ENCODE measurements at places on chromosomes 5 and 9.

- H3K36me3 ChIP-seq = no peaks in the 10 kb centered on the region
- H3K27ac ChIP-seq = no peak overlapping the region
- no peak overlapping the region for H3K4me3 ChIP-seq
- no peaks in the 10 kb centered on the region for H3K4me1 ChIP-seq
- no peak for DNase-seq
Observed at GRCh38 chr9:7507566-7508270, 291.9 kb downstream of the DMAC1 start.

DNA sequence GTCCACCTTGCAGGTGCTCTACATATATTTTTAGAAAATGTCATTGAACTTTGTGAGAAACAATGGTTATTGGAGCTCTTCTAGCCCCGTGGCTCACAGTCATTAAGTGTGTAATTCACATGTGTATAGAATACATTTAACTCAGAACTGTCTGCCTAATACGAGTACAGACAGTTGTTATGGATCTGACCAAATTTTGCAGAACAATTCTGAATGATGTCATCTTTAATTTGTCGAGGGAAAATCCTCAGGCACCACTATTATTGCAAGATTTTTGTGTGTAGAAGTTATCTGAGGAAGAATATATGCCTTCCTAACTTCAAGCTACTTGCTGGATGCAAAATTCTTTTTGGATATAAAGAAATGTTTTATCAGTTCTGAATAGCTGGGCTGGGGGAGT is 216.9 kb downstream of the CD180 start:
- no peak for DNase-seq
- no peak overlapping the region for H3K4me3 ChIP-seq
- no peak overlapping the region for H3K27ac ChIP-seq
- H3K27me3 ChIP-seq = no peaks in the 10 kb centered on the region
- H3K36me3 ChIP-seq = peaks cover 6% of the 10 kb centered on the region
- peaks cover 11% of the 10 kb centered on the region for H3K4me1 ChIP-seq

GRCh38 chr5:140546851-140547507 is 483 bp upstream of the EIF4EBP3 start:
- DNase-seq = no peak
- H3K4me1 ChIP-seq = peaks cover 47% of the 10 kb centered on the region
- peak overlapping the region; percentile 82 for H3K27ac ChIP-seq

GRCh38 chr5:36392818-36393217 is 91.1 kb upstream of the RANBP3L start:
- no peak overlapping the region for H3K27ac ChIP-seq
- DNase-seq = no peak
- no peaks in the 10 kb centered on the region for H3K4me1 ChIP-seq
- H3K4me3 ChIP-seq = no peak overlapping the region
- peaks cover 13% of the 10 kb centered on the region for H3K27me3 ChIP-seq

DNA sequence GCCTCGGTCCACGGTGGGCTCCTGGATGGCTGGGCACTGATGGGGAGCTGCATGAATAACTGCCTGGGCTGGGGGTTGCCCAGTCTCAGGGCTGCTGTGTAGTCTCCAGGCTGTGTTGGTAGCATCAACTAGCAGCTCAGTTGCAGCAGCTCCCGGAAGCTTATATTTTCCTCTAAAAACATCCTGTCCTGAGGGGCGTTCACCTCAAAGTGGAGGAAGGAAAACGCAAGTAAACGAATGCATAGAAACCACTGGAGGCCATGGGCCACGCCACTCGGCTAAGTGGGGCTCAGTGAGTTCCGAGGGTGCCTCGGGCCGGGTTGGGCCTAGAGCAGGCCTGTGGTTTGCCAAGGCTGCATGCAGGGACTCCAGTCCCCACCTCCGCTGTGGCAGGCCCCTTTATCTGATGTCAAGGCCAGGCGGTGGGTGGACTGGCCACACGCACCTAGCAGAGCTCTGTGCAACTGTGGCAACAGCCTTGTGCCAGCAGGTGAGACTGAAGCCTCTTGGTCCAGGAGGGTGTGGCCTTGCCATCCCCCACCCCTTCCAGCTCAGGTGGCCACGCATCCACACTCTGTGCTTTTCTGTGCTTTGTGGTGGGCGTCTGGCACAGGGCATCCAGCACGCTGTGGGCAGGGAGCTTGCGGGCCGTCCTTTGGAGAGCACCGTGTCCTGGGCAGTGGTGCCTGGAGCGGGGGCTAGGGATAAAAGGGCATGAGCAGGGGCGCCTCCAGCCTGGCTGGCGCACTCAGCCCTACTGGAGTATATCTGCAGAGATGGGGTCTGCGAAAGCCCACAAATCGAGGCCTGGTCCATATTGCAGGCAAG is 15.1 kb downstream of the TCF7 start:
- peaks cover 10% of the 10 kb centered on the region for H3K27me3 ChIP-seq
- peak overlapping the region; percentile 86 for H3K27ac ChIP-seq
- peaks cover 81% of the 10 kb centered on the region for H3K4me1 ChIP-seq
- H3K4me3 ChIP-seq = peak overlapping the region; percentile 83
- H3K36me3 ChIP-seq = peaks cover 34% of the 10 kb centered on the region

- H3K27ac ChIP-seq = no peak within 1 kb of the TSS
- no peak for DNase-seq
- H3K27me3 ChIP-seq = peaks cover 56% of the 10 kb centered on the region
- H3K36me3 ChIP-seq = peaks cover 2% of the 10 kb centered on the region
Observed at GRCh38 chr5:38845526-38846378, at the start of gene OSMR. Gene OSMR (plus strand): TSS chr5:38846012. CDS start chr5:38869045, 23,033 bp downstream.

DNA sequence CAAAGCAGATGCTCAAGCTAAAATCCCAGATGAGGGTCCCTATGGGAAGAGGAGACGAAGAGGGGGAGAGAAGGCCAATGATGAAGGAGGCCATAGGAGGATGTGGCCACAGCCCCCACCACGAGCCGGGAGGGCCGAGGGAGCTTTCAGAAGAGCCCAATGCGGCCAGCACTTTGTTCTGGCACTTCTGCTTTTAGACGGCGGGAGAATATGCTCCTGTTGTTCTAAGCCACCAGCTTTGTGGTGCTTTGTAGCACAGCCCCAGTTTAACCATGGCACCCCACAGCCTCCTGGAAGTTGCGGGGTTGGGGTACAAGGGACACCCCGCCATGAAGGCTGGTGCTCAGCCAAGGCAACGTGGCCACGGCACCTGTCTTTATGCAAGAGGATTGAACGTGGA is 33.4 kb downstream of the LPCAT1 start:
- peaks cover 13% of the 10 kb centered on the region for H3K4me1 ChIP-seq
- no peaks in the 10 kb centered on the region for H3K27me3 ChIP-seq
- no peak overlapping the region for H3K4me3 ChIP-seq
- H3K27ac ChIP-seq = no peak overlapping the region

DNA sequence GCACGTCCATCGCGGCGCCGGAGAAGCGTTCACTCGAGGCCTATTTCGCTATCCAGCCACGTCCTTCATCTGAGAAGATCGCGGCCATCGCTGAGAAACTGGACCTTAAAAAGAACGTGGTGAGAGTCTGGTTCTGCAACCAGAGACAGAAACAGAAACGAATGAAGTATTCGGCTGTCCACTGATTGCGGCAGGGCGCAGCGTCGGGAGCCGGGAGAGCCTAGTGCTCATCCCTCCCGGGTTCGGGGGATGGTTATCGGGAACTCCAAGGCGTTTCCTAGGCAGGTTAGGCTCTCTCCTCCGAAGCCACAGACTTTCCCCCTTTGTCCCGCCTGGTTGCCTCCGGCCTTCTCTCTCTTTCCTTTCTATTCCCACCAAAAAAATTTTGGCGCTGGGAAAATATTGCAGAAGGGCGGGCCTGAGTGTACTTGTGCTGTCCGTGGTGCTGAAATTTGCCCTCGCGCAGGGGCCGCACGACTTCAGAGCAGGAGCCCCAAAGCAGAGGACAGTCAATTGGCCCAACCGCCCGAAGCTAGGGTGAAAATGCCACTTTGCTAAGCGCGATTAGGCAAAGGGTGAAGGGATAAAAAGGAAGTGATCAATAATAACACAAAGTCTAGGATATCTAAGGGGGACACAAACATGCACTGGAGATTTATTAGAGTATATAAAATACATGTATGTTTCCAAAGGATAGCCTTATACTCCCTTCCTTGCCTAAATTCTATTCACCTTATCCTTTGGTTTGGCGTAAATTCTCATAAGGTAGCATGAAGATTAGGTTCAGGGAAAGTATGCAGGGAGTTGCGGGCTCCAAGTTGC is 1.8 kb downstream of the POU4F3 start:
- peaks cover 4% of the 10 kb centered on the region for H3K4me1 ChIP-seq
- H3K4me3 ChIP-seq = no peak overlapping the region
- H3K27ac ChIP-seq = peak overlapping the region; percentile 46
- no peaks in the 10 kb centered on the region for H3K36me3 ChIP-seq
- peak; percentile 13 for DNase-seq
- H3K27me3 ChIP-seq = peaks cover 82% of the 10 kb centered on the region

GRCh38 chr5:169415948-169416347 is 115.0 kb upstream of the SLIT3 start:
- H3K27ac ChIP-seq = no peak overlapping the region
- DNase-seq = no peak
- H3K36me3 ChIP-seq = no peaks in the 10 kb centered on the region
- H3K27me3 ChIP-seq = peaks cover 5% of the 10 kb centered on the region
- no peak overlapping the region for H3K4me3 ChIP-seq
- no peaks in the 10 kb centered on the region for H3K4me1 ChIP-seq

Measured in activated T-helper 1 cell treated with anti-CD3 and anti-CD28 coated beads, Interleukin-12 subunit alpha, Interleukin-12 subunit beta, Interleukin-2, Interleukin-4 antibody, amounts not matched to agents 30 ng/mL and 10 ng/mL and 1 ng/mL, durations not matched to agents 14 hours and 24 hours and 36 hours (primary cell).